Heart left ventricle (tissue), 16 donors: ENCODE measurements at places on chromosomes 2 and 18. TPM values are rescaled to one million over a fixed set of nuclear protein-coding genes. Genes with fewer than 3 reads are reported as not detected.

GRCh38 chr2:241279413-241279812 lies 36.1 kb downstream of the HDLBP start:
- H3K36me3 ChIP-seq, result no peaks in the 10 kb centered on the region
- no peaks in the 10 kb centered on the region for H3K4me1 ChIP-seq
- DNase-seq, result no peak
- no peak overlapping the region for H3K27ac ChIP-seq
- no peak overlapping the region for H3K4me3 ChIP-seq

DNA sequence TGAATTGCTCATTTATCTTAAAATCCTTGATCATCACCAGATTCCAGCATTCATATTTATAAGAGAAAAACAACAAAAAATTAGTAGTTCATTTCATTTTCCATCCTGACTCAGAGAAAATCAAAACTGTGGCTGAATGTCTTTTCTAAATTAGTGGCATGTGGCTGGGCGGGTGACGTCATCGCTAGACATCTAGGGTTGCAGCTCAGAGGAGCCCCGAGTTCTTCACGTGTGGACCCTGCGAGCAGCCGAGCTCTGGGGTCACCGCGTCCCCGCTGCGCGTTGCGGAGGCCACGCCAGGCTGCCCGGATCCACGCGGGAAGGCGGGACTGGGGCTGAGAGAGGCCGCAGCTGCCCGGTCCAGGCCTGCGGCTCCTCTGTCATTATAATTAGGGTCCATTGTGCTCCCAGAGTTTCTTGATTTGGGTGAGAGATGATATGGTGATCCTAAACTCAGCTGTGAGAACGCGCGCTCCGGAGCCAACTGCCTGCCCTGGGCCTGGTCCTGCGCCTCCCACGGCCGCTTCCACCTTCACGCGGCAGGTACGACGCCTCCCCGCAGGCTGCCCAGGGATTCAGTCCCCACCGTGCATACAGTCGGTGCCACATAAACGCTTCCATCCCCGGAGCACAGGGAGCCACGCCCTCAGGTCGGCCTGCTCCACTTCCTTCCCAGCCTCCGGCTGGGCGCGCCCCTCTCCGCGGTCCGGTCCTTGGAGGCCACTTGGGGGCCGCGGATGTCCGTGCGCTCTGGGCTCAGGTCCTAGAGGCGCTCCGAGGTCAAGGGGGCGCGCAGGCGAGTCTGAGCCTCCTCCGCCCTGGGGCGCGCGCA lies 56.5 kb downstream of the TMEM18 start:
- H3K4me3 ChIP-seq, result no peak overlapping the region

DNA sequence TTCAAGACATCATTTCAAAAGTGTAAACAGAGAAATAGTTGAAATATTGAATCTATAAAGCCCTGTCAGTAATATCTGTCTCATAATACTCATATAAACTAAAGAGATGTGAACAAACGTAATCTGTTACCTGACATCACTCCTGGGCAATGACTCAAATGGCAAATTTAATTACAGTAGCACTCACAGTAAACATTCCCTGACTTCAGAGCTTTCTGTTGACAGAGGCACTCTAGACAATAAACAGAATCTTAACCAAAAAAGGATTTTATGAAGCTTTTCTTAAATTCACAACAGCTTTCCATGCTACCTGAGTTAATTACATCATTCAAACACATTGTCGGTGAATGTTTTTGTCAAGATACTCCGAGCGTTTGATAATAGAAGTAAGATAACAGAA lies 128.1 kb upstream of the PDE1A start:
- H3K27me3 ChIP-seq, result no peaks in the 10 kb centered on the region
- H3K4me1 ChIP-seq, result peaks cover 2% of the 10 kb centered on the region
- no peak for DNase-seq
- H3K27ac ChIP-seq, result no peak overlapping the region

- H3K4me3 ChIP-seq, result no peak overlapping the region
- H3K4me1 ChIP-seq, result peaks cover 29% of the 10 kb centered on the region
- H3K27ac ChIP-seq, result no peak overlapping the region
- H3K27me3 ChIP-seq, result no peaks in the 10 kb centered on the region
- no peaks in the 10 kb centered on the region for H3K36me3 ChIP-seq
These were observed 2.9 kb upstream of the DGKD start for GRCh38 chr2:233351423-233351822.

GRCh38 chr2:192128655-192129054 lies 66.1 kb downstream of the TMEFF2 start:
- H3K4me1 ChIP-seq, result peaks cover 4% of the 10 kb centered on the region
- no peak overlapping the region for H3K4me3 ChIP-seq
- DNase-seq, result no peak
- no peak overlapping the region for H3K27ac ChIP-seq
- no peaks in the 10 kb centered on the region for H3K36me3 ChIP-seq

GRCh38 chr2:60818272-60818671 lies 62.2 kb downstream of the PAPOLG start:
- no peak overlapping the region for H3K4me3 ChIP-seq
- no peaks in the 10 kb centered on the region for H3K36me3 ChIP-seq
- no peak overlapping the region for H3K27ac ChIP-seq

DNA sequence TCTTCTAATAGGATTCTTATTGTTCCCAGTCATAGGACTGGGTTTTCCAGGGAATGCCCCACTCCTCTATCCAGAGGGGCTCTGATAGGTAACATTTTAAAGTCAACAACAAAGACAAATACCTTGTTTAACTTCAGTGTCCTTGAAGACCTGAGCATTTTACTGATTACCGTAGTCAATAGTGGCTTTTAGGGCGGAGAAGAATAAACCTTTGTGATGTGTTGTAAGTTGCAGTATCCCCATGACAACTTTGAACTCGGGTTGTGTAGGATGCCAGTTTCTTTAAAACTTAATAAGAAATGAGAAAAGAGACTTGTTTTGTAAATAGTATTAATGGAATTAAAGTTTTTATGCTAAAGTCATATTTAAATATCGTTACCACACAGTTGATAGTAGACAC lies 6.0 kb downstream of the GATA6 start:
- H3K4me1 ChIP-seq, result no peaks in the 10 kb centered on the region
- H3K27me3 ChIP-seq, result no peaks in the 10 kb centered on the region
- peak overlapping the region; percentile 87 for H3K4me3 ChIP-seq

GRCh38 chr18:24051031-24051947 lies 36.7 kb downstream of the TTC39C start:
- DNase-seq, result no peak
- H3K4me1 ChIP-seq, result no peaks in the 10 kb centered on the region
- no peak overlapping the region for H3K4me3 ChIP-seq
- H3K36me3 ChIP-seq, result no peaks in the 10 kb centered on the region

DNA sequence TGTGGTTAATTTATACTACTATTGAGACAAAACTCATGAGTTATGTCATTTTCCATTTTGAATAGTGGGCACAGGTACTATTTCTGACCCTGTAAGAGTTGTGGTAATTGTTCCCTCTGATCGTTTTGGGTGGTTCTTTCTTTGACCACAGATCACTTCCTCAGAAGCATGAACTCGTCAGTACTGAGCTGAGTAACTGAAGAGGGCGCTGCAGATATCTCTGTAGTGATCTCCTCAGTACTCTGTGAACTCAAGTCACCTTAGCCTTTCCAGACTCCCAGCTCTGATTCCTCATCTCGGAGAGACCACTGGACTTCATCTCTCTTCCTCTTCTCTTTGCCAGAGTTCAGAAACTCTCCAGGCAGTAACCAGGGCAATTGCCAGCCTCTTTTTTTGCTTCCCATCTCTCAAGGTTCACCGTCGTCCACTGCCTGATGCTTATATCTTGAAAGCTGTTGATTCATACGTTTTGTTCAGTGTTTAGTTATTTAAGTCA lies 9.4 kb upstream of the IL1RL1 start:
- no peak overlapping the region for H3K4me3 ChIP-seq
- no peak for DNase-seq
- H3K36me3 ChIP-seq, result no peaks in the 10 kb centered on the region

DNA sequence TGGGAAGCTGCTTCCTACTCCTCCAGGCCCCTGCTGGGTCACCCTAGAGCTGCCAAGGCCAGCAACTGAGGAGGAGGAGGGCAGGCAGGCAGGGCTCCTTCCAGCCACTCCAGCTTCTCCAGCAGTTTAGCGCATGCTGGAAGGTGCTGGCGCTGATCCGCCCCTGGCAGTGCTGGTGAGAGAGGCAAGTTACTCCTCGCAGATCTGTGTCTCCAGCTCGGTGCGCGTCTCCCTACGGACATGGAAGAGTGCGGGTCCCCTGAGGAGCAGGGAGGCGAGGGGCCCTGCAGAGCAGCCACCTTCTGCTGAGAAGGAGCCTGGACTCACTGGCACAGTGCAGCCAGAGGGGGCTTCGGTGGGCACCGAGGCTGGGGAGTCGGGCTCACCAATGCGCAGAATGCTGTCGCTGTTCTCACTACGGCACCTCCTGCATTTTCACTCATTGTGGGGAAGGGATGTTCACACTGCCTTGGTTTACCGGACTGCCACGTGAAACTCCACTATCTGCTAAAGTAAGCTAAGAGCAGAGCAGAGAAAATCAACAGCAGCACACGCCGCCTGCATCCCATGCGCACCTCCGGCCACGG lies 206.0 kb downstream of the HDAC4 start:
- no peaks in the 10 kb centered on the region for H3K36me3 ChIP-seq
- no peaks in the 10 kb centered on the region for H3K27me3 ChIP-seq
- no peak overlapping the region for H3K27ac ChIP-seq
- peaks cover 6% of the 10 kb centered on the region for H3K4me1 ChIP-seq
- no peak overlapping the region for H3K4me3 ChIP-seq
- peak; percentile 6 for DNase-seq

GRCh38 chr2:160390544-160391455 lies 102.8 kb downstream of the RBMS1 start:
- H3K4me3 ChIP-seq, result no peak overlapping the region
- no peak for DNase-seq
- peaks cover 40% of the 10 kb centered on the region for H3K4me1 ChIP-seq
- no peak overlapping the region for H3K27ac ChIP-seq
- H3K27me3 ChIP-seq, result no peaks in the 10 kb centered on the region

DNA sequence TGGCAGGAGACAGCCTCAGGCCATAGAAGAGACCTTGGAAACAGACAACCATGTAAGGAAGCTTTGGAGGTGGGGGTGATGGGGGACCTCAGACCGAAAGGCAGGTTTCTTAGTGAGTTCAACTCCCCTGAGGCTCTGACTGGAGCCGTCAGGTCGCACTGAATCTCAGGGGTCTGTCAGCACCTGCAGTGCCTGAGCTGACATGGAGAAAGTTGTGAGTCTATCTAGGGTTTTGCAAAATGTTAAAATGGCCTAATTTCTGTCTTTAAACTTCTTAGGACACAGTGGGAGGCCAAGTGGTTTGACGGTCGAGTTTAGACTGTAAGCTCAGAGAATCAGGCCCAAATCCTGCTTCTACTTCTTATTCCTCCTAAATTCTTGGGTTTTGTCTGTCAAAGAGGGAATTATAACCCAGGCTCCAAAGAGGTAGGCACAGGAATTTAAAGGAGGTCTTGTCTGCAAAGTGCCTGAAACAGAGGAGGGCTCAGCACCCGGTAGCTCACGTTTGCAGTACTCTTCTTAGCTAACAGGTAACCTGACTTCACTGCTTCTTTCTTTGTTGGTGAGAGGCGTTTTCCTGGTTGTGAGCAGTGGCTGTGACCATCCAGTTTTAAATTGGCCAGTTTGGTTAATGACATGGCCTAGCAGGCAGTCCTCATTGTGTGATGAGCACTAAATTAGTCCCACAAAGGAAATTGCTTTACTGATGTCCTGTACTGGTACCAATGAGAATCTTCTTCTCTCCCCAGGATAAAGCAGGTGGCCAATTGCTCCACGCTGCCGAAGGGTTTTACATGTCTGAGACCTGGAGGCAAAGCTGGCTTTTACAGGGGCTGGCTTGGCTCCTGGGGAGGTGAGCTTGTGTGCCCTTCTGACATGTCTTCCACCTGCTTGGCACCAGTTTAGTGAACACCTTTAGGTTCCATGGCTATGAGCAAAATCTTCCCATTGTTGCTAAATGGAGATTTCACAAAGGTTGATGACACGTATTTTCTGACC lies 95.7 kb downstream of the MYCN start:
- no peak overlapping the region for H3K4me3 ChIP-seq
- no peaks in the 10 kb centered on the region for H3K36me3 ChIP-seq
- H3K27me3 ChIP-seq, result no peaks in the 10 kb centered on the region
- no peak for DNase-seq
- H3K27ac ChIP-seq, result no peak overlapping the region

DNA sequence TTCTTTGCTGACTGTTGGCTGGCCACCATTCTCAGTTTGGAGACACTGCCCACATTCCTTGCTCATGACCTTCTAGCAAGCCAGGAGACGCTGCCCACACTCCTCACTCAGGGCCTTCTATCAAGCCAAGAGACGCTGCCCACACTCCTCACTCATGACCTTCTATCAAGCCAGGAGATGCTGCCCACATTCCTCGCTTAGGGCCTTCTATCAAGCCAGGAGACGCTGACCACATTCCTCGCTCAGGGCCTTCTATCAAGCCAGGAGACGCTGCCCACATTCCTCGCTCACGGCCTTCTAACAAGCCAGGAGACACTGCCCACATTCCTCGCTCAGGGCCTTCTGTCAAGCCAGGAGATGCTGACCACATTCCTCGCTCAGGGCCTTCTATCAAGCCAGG lies 131.3 kb upstream of the CBLN2 start:
- DNase-seq, result no peak
- H3K4me1 ChIP-seq, result no peaks in the 10 kb centered on the region

- DNase-seq, result no peak
- no peaks in the 10 kb centered on the region for H3K27me3 ChIP-seq
- no peak overlapping the region for H3K27ac ChIP-seq
- peaks cover 45% of the 10 kb centered on the region for H3K4me1 ChIP-seq
- no peak overlapping the region for H3K4me3 ChIP-seq
These were observed 25.8 kb downstream of the BIN1 start for GRCh38 chr2:127080938-127081755.

GRCh38 chr18:22348521-22349316 lies 69.0 kb downstream of the CTAGE1 start:
- no peaks in the 10 kb centered on the region for H3K27me3 ChIP-seq
- H3K27ac ChIP-seq, result peak overlapping the region; percentile 92
- H3K36me3 ChIP-seq, result no peaks in the 10 kb centered on the region
- peaks cover 28% of the 10 kb centered on the region for H3K4me1 ChIP-seq

- no peaks in the 10 kb centered on the region for H3K4me1 ChIP-seq
- H3K36me3 ChIP-seq, result no peaks in the 10 kb centered on the region
- no peak overlapping the region for H3K27ac ChIP-seq
- no peak for DNase-seq
- H3K4me3 ChIP-seq, result no peak overlapping the region
- H3K27me3 ChIP-seq, result no peaks in the 10 kb centered on the region
These were observed 105.6 kb upstream of the NDUFV2 start for GRCh38 chr18:8996771-8997432.

- H3K27me3 ChIP-seq, result no peaks in the 10 kb centered on the region
- no peaks in the 10 kb centered on the region for H3K36me3 ChIP-seq
- H3K4me3 ChIP-seq, result no peak overlapping the region
- H3K27ac ChIP-seq, result no peak overlapping the region
These were observed 86.4 kb downstream of the LIMS1 start for GRCh38 chr2:108620656-108621055.

KIAA2012 gene
- total RNA-seq, result not detected

EPB41L3 gene
- total RNA-seq, result 6.4 TPM

CIB4 gene
- total RNA-seq, result not detected

SERPINB13 gene
- total RNA-seq, result not detected

SERPINB4 gene
- not detected for total RNA-seq

TLX2 gene
- not detected for total RNA-seq

SNX17 gene
- 78.4 TPM for total RNA-seq
